ENCODE measurements at places on chromosomes 2 and 18. TPM values are rescaled to one million over a fixed set of nuclear protein-coding genes. Genes with fewer than 3 reads are reported as not detected.

DNA sequence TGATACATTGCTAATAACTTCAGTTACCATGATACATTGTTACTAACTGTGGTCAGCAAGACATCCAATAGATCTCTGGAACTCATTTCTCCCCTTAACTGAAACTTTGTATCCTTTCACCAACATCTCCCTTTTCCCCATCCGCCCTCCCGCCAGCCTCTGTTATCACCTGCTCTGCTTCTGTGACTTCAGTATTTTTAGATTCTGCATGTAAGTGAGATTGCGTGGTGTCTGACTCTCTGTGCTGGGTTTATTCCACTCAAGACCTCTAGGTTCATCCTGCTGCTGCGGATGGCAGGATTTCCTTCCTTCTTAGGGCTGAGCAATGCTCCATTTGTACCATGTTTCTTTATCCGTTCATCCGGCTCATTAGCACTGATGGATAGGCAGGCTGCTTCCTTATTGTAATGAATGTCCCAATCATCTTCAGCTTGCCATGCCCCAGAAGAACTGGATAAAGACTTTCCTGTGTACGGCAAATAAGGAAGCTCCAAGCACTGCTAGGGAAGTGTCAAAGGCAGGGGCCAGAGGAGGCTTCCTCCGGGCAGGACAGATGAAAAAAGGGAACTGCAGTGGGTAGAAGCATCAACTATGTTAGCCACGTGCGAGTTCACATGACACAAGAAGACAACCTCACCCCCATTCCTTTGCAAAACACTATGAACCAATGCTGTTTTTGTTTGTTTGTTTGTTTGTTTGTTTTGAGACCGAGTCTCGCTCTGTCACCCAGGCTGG is 113.4 kb downstream of the EIPR1 start:
- DNase-seq: no peak

DNA sequence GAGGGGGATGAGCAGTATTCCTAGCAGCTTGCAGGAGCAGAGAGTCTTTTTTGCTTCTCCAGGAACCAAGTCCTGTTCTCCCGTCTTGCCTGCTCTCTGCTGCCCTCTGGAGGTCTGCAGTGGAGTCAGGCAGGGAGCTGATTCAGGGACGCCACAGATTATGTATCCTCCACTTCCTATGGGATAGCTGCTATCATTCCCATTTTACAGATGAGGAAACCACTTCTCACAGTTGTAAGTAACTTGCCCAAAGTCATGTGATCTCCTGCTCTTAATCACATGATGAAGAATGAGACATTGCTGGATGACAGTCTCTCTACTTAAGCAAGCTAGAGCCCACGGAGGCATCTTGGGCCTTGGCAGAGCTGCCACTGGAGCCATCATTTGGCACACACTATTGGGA is 8.3 kb downstream of the SLC4A5 start:
- peak; percentile 90 for DNase-seq

Gene TWIST2
- total RNA-seq: not detected

DNA sequence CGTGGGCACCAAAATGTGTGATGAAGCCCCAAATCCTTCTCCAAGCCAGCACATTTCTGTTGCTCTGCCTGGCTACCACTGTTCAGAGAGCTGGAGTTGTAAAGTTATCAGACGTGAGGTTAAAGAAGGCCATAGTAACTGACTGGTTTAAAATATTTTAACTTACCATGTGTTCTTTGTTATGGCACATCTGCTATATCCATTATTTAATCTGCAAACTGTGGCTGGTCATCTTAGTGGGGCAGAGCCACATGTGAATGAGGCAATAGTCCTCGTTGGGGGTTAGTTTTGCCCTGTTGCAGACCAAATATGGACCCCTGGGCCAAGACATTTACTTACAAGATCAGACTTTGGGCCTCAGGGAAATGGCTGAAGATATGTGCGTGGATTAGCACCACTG is 214.4 kb upstream of the RASGRP3 start:
- no peak for DNase-seq

- no peak for DNase-seq
Observed at GRCh38 chr2:99786636-99787390, 297.0 kb upstream of the REV1 start.

- DNase-seq: no peak
Observed at GRCh38 chr2:23386339-23387220, 1.6 kb downstream of the KLHL29 start.

Gene ASB18
- not detected for total RNA-seq

DNA sequence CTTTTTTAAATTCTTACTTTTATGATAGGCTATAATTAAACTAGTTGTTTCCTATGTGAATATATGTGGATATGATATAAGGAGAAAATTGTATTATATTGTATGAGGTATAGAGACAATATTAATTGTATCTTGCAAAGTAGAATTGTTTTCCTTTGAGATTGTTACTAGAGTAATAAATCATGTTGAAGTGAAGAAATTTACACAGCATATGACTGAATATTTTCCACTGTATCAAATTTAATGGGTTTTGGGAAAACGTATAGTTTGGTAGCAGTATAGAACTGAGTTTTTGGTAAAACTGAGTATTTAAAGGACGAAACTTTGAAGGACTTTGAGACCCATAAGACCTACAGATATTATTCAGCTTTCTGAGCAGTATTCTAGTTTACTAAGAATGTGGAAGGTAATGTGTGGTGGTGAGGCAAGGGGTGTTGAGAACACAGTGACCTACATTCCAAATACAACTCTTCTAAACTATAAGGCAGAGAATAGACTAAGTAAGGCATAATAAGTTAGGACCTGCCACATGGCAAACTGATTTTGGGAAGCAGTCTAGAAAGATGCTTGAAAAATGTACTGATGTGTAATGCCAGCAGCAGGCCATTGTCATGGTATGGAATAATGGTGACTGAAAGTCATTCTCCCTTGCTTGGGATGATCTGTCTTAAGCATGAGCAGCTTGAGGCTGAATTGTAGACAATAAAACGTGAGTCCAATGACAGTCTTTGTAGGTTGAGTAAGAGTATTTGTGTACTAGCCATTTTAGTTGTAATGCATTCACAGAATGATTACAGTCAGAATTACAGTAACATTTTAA is 29.6 kb downstream of the PKP4 start:
- DNase-seq: no peak

DNA sequence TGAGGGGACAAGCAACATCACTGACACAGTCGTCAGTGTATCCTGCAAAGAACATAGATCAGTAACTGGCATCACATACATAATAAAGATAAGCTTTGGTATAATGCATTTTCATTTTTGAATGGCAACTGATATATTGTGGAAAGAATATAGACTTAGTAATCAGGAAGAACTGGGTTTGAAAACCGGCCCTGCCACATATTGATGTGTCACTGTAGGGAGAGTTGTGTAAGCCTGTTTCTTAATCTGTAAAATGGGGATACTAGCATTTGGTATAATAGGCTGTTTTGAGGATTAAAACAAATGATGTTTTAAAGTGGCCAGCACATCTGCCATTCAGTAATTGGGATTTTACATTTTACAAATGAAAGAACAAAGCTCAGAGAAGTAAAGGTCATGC is 277.8 kb upstream of the CNTNAP5 start:
- DNase-seq: no peak

Gene GBX2
- 1.2 TPM for total RNA-seq

- DNase-seq: no peak
Observed at GRCh38 chr2:239304533-239305221, 96.1 kb downstream of the HDAC4 start.

DNA sequence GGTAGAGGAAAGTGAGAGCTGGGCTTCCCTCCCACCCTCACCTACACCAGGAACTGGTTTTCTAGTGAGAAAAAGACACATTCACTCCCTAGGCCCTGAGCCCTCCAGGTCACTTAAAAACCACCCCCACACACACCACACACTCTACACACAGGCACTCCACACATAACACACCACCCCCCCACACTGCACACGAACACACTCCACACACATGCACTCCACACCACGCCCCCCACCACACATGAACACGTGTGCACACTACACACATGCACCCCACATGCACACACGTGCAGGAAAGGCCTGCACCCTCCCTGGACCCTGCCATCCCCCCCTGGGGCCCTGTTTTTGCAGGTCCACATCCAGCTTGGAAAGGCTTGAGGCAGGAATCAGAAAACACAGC is 67.6 kb downstream of the RALBP1 start:
- no peak for DNase-seq

- DNase-seq: no peak
Observed at GRCh38 chr2:54613794-54614257, 109.6 kb upstream of the EML6 start.
